AG08395 (cell line): ENCODE measurements at places on chromosomes 11 and 22.

- no peak for DNase-seq
These were observed at the start of gene GAL for GRCh38 chr11:68684385-68685356. Gene GAL, plus strand, starts transcription at chr11:68684544. Its CDS starts 380 bp downstream, at chr11:68684924.

DNA sequence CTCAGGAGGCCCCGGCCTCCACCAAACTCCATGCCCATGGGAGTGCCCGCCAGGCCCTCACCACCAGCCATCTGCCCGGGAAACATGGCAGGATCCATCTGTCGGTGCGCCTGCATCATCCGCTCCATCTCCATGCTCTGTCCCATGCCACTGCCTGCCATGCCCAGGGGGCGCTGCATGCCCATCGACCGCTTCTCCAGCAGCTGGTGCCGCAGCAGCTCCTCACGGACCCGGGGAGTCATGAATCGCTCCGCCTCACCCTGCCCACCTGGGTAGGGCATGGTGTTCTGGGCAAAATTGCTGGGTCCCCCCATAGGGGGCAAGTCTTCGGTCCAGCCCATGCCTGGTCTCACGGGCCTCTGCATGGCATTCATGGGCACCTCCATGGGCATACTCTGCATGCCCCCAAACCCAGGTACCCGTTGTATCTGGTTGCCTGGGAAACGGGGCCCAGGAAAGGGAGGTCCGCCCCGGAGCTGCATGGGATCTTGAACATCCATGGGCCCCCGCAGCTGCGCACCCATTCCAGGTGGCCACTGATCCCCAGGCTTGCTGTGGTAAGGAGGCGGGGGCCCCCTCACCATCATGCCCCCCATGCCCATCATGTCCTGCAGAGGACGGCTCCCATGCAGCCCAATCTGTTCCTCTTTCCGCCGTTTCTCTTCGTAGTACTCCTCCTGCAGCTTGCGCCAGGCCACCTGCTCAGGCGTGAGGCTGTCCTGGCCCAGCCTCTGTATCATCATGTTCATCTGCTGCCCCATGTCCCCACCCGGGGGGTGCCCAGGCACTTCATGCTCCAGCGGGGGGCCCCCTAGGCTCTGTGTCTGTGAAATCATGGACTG lies 18.0 kb downstream of the CXCR5 start:
- DNase-seq, result no peak

- DNase-seq, result no peak
These were observed 24.0 kb downstream of the TRIM66 start for GRCh38 chr11:8658321-8659057.

DNA sequence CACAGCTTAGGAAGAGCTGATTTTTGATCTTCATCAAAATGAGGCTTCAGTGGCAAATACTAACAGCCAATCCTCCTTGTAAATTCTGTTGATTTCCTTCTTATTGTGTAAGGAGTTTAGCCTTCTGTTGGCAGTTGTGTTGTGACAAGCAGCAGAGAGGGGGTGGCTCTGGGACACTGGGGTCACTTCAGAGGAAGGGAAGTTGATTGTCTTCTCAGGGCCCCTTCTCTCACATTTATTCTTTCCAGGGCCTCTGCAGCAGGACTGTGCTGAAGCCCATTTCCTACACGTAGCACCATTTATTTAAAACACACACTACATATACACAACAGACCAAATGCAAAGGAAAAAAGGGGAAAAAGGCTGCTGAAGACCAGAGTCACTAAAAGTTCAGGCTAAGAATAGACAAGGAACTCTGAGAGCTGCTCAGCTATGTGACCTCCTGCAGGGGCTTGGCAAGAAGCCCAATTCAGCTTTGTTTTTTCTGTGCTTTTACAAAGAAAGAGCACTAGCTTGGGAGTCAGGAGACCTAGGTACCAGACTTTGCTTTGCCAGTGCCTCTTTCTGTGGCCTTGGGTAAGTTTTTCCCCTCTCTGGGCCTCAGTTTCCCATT lies 28.3 kb upstream of the UPB1 start:
- DNase-seq, result peak; percentile 65

- peak; percentile 58 for DNase-seq
These were observed 76.0 kb upstream of the WNT7B start for GRCh38 chr22:46052801-46053562.

DNA sequence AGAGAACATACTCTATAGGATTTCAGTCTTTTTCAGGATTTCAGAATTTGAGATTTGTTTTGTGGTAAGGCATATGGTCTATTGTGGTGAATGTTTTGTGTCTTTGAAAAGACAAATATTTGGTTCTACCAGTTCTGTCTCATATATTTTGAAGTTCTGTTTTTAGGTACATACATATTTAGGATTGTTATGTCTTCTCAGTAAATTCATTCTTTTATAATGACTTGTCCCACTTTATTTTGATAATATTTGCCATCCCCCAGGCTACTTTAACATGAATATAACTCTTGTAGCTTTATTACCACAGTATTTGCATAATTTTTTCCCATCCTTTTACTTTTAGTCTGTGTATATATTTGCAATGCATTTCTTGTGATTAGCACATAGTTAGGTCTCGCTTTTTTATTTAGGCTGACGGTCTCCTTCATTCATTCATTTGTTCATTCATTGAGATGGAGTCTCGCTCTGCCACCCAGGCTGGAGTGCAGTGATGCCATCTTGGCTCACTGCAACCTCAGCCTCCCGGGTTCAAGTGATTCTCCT lies 32.1 kb downstream of the MTMR3 start:
- DNase-seq, result no peak

DNA sequence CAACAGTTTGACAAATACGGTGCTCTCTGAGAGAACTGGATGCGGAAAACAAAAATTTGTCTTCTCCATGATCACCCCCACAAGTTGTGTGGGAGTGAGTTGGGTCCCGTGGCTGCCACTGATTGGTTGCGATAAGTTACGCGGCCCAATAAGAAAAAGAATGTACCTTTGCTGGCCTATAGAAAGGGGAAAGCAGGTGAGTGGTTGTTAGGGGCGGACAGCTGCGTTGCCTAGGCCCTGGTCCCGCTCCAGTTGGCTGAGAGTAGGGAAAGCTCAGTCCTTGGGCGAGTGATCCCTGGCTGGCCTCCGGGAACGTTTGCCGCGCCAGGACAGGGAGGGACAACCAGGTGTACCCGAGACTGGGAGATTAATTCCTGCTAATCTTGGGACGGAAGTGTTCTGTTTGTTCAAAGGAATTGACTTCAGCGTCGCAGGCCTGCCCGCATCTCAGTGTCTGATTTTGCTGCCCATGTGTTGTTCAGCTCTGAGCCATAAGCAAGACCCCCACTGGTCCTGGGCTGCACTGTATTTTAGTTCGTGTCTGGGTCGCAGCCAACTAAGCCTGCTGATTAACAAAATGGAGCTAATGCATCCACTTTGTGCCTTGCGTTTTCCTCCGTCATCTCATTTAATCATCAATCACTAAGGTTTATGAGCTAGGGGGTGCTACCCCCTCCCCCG lies 773 bp upstream of the SYVN1 start:
- DNase-seq, result peak; percentile 97

GRCh38 chr22:38104084-38104483 lies 6.4 kb downstream of the BAIAP2L2 start:
- no peak for DNase-seq

DNA sequence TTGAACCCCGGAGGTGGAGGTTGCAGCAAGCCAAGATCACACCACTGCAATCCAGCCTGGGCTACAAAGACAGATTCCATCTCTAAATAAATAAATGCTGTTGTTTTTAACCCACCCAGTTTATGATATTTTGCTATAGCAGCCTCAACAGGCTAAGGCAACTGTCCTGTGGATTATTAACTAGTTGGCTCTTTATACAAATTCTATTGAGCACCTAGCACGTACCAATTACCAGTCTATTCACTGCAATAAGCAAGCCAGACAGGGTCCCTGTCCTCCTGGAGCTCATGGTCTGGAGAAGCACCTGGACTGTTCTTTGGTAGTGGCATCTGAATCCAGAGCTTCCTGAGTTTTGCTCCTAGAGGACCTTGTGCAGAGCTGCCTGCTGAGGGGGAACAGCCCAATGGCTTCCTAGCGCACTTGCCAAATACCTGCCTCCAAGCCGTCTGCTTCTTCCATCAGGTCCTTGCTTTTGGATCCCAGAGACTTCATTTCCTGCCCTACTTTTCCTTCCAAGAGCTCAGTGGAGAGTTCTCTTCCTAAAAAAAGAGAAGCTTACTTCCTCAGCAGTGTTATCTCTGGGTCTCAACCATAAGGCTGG lies 49.9 kb upstream of the MICAL2 start:
- no peak for DNase-seq

DNA sequence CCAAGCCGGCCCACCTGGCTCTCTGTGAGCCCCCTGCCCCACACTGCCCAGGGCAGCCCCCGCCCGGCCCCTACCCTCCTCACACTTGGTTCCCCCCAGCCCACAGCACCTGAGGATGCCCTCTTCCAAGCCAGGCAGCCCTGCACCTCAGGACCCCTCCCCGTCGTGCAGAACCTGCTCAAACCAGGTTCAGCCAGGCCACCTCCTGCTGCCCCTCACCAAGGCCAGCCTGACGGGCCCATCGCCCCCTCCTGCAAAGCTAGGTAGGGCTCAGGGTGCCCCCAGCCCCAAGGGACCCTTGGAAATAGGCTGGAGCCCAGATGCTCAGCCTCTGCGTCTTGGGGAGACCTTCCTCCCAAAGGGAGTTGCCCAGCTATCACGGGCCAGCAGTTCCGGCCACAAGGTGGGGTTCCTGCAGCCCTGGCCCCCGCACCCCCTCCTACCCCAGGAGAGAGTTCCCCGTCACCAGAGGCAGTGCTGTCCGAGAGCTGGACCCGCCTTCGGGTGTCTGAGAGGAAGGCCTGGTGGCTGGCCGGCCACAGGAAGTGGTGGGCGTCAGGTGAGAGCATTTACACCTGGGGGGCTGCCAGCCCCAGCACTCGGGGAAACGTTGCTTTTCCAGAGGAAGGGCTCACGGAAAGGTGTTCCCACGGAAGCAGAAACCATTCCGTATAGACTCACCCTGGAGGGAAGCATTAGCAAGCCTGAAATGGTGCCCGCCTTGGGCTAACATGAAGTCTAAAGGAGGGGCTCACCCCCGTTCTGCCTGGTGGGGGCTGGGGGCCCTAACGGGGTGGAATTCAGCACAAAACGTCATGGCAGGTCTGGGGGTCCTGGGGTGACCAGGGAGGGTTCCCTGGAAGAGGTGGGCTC lies 3.2 kb upstream of the SYT8 start:
- no peak for DNase-seq

DNA sequence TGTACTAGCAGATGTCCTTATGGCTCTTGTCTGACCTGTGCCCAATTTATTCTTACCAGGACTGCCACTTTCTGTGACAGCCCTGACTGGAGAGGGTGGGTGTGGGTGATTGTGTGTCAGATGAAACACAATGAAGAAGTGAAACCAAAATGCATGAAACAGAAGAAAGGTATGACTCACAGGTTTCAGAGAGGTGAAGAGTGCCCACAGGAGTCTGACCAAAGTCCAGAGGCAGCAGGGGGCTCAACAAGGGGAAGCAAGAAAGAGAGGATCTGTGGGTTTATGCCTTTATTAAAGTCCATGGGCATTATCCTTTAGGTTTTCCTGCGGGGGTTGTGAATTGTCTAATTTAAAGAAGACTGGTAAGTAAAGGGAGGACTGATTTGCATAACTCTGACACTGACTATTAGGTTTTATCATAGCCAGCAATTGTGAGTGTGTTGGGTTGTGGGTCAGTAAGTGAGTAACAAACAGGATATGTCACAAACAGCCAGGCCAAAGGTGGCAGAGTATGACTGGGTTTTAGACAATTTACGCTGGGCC lies 3.9 kb upstream of the OR4C6 start:
- no peak for DNase-seq

DNA sequence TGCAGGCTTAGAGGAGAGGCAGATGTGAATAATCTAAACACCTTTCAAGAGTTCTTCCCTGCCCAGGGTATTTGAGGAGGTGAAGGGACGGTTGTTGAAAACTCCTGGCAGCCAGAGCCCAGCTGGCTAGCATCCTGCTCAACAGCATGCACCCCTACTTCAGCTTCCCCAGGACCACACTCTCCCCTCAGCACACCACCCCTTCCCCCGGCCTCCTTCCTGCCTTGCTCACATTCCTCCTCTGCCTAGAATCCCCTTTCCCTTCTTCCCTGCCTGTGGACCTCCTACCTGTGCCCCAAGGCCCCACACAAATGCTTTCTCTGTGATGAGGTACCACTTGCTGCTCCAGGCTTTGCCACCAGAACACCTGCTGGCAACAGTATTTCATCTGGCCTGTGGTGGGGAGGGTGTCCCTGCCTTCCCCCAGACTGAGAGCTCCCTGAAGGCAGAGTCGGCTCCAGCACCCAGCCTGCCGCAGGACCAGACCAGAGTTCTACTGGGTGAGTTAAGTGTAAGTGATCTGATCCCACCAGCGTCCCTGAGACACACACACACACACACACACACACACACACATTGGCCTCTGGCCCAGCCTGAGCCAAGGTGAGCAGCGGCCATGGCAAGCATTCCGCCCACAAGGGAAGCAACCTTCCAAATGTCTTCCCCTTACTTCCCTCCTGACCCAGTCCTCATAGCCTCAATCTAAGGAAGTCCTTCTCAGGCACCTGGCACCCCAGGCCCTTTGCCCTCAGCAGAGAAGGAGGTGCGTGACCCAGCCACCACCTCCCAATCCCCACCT lies 79.5 kb downstream of the PDE2A start:
- no peak for DNase-seq

GRCh38 chr11:15933886-15934625 lies 422.3 kb downstream of the SOX6 start:
- DNase-seq, result no peak

DNA sequence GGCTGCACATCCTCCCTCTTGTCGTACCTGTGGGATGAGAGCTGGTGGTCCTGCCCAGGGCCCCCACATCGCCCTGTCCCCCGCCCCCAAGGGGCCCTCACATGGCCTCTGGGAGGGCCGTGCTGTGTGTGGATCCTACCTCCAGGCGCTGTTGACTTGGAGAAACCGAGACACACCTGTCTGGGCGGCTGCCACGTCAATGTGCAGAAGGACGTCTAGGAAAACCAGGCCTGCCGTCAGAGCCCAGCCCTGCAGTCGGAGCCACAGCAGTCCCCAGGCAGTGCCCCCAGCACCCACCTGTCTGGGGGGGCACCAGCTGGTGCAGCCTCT lies 14.2 kb downstream of the ALG12 start:
- DNase-seq, result no peak

DNA sequence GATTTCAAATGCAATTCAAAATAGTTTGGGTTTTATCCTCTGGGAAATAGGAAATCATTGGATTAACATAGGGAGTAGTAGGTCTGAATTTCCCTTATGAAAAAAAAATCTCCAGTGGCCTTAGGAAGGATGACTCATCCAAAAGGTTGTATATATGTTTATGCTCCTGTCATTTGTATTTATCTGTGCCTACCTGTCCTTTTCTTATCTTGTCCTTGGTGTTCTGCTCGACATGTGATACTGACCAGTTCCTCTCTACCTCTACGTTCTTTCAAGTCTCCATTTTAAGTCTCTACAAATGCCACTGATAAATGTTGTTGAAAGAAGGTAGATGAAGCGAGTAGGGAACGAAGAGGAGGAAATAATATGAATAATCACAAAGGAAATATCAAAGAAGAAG lies 3.0 kb upstream of the SOX6 start:
- no peak for DNase-seq

DNA sequence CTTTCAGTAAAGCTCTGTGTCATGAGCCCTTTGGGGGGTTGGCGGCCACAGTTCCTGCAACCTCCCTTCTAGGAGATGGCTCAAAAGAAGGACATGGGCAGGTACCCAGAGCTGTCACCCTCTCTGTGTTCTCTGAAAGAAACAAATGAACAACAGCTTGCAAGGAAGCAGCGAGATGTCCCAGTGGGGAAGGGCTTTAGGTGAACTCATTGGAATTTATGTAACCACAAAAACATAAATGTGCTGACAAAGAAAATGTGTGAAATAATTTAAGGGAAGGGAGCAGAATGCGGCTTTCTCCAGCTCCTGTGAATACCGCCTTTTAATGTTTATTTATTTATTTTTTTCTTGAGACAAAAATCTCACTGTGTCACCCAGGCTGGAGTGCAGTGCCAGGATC lies 3.3 kb downstream of the PARVG start:
- DNase-seq, result no peak
